Hindlimb muscle (tissue), 1 donor: ENCODE measurements at places on chromosomes 1 and 21.

DNA sequence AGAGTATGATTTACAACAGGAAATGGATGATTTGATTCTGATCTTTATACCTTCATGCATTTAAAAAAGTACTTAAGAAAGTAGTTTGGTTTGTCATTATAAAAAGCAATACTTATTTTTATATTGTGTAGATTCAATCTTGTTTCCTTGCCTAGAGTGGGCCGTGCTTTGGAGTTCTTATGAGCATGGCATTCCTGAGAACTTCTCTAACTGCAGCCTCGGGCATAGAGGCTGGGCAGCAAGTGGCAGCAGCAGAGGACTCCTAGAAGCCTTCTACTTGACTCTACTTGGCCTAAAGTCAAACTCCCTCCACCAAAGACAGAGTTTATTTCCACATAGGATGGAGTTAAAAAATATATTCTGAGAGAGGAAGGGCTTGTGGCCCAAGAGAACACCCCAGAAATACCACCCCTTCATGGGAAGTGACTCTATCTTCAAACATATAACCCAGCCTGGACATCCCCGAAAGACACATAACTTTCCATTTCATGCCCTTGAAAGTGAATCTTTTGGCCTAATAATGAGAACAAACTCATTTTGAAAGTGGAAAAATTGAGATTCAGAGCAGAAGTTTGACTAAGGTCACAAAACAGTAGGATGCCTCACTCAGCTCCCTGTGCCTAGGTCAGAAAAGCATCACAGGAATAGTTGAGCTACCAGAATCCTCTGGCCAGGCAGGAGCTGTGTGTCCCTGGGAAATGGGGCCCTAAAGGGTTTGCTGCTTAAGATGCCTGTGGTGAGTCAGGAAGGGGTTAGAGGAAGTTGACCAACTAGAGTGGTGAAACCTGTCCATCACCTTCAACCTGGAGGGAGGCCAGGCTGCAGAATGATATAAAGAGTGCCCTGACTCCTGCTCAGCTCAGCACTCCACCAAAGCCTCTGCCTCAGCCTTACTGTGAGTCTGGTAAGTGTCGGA is at the start of gene IVL:
Gene IVL (plus strand): TSS at position 861 of the 916 bp plus-strand sequence. CDS start 1,252 bp downstream, outside the sequence.
- DNase-seq: no peak

GRCh38 chr1:92784021-92784638 is 778 bp downstream of the EVI5 start:
- DNase-seq: peak; percentile 66

GRCh38 chr1:12467570-12468286 is 150.3 kb downstream of the DHRS3 start:
- DNase-seq: no peak

DNA sequence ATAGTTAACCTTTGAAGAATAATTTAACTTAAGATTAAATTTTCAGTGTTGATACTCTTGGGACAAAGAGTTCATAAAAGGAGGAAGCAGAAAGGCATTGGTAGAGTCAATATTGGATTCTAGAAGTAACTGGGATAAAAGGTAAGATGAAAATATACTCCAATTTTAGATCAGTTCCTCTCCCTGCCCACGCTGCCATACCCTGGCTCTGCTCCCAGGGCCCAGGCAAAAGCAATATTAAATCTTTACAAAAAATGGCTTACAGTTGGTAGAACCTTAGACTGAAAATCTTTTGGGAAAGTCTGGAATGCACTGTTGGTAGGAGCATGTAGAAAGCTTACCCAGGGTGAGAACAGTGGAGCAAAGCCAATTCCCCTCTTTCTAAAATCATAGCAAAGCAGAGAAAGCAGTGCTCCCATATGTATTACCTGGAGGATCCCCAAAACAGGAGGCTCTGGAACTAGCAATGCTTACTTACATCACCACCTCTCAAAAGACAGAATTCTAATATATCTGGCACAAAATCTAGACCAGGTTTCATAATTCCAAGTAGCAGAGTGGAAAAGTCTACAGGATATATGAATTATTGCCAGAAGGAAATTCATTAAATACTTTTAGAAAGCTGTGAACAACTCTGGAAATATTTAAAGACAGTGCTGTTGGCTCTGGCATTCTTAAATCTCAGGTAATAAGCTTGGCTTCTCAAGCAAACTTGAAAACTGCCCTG is 24.5 kb downstream of the KIAA0319L start:
- DNase-seq: peak; percentile 11

DNA sequence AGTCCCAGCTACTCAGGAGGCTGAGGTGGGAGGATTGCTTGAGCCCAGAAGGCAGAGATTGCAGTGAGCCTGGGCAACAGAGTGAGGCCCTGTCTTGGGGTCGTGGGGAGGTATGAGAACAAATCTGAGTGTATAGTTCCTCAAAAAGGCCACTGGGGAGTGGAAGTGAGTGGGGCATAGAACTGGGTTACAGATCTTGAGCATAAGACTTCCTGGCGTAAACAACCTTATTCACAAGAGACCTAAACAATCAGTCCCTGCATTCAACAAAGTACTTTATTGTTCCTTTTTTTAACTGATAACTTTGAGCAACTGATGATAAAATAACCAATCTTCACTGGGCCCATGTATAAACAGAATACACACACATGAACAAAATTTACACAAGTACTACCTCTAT is 72.7 kb upstream of the MUTYH start:
- DNase-seq: no peak

DNA sequence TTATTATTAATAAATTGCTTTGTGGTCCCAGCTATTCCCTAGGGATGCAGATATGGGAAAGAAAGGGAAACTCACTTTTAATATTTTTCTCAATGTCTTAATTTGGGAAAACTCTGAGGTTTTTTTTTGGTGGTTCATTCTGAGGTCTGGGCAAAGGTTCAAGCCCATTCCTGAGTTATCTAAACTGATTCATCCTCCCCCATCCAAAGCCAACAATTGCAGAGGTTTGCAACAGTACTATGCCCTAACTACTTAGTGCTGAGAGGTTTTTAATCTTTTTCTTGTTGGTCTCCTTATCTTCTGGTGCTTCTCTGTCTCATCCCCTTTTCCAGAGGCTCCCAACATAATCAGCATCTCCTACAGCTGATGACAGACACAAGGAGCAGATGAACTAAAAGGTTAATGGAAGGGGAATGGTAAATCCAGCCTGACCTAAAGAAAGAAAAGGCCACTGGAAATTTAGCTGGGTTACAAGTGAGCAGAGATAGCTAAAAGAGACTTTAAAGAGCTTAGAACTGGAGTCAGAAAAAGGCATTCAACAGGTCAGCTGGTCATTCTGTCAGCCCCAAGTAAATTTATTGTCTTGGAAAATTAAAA is 390.4 kb downstream of the TGFB2 start:
- no peak for DNase-seq

DNA sequence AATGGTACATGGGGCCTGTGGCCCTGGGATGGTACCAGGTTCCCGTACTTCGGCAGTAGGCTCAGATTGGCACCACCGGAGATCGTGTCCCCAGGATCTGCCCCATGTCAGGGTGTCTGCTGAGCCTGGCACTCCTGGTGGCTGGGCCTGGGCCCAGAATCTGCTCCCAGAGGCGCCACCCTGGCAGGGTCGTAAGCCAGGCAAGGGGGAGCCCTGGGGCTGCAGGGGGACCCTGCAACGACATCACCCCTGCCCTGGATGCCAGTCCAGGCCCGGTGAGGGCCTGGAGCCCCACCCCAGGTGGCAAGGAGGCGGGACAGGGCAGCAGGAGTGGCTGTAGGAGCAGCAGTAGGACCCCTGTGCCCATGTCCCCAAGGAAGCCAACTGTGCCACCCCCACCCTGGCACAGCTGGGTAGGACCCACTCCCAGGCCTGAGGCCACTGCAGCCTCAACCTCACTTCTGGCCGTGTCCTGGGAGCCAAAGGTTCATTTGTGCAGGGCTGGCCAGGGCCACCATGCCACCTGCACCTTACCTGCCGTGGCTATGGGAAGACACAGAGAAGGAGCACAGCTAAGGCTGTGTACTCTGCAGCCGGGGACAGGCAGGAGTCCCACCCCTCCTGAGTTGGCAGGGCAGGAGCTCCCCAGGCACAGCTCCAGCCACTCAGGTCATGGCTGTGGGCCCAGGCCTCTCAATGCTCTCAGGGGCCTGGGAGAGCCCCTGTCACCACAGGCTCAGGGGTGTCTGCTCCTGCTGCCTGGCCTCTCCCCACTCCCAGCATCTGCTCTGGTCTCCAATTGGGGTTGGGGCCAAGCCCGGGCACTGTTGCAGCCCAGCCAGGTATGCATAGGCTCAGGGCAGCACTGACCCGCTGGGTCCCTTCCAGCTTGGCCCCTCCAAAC is 141.7 kb downstream of the EIF4G3 start:
- DNase-seq: no peak

DNA sequence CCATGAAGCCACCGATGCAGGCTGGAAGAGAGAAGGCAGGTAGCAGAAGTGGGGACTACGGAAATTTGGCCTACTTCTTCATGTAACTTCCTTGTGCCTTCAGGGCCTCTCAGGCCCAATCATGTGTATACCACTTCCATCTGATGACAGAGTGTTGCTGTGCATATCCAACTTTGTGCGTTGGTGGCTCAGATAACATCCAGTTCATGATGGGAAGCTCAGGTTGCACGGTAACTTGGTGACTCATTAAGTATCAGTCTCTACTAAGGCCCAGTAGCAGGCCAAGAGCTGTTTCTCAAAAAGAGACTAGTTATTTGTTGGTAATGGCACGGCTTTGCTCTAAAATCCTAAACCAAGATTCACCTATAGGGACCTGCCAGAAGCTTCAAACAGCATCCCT is 117.6 kb downstream of the LTN1 start:
- DNase-seq: no peak

DNA sequence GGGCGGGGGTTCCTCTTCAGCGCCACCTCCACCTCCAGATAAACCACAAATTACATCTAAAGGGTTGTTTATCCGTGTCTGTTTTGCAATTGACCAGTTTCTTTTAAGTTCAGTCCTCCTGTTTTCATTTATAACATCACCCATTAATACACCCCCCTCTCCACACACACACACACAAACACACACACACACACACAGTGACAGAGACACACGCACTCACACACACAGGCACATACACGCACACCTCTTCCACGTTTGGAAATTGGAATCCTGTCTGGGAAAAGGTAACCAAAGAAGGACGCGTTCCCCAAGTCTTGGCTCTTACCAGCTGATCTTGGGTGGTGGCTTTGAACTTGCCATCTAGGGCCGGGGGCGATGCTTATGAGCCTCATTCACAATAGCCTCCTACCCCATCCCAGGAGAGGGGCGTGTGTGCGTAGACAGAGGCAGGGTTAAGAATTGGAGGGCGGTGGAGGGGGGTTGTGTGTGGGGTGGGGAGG is 442 bp upstream of the CSMD2 start:
- DNase-seq: no peak

GRCh38 chr1:68384321-68384813 is 65.4 kb downstream of the RPE65 start:
- DNase-seq: no peak

DNA sequence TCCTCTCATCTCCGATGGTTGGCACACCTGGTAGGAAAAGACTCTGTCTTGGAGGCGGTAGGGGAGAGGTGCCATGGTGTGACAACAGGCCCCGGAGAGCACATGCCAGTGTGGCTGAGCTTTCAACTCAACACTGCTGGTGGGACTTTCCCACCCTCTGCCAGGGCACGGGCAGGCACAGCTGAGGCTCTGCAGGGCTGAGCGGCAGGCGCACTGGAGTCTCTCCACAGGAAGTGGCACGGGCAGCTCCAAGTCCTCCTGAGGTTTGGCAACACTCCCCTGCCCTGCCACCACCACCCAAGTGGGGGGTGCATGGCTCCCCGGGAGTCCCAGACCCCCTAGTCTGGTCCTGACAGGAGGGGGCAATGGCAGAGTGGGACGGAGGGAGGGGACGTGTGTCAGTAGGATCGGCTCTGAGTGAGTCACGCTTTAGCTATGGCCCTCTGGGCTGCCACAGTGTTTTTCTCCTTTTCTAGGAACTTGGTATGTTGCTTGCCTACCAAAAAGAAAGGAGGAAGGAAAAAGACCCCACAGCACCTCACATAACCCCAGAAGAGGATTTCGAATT is 27.3 kb upstream of the EVA1B start:
- no peak for DNase-seq

- no peak for DNase-seq
Measured at GRCh38 chr1:17060306-17060749, 6.5 kb upstream of the SDHB start.

- no peak for DNase-seq
Measured at GRCh38 chr1:107862064-107862463, 102.9 kb downstream of the VAV3 start.

DNA sequence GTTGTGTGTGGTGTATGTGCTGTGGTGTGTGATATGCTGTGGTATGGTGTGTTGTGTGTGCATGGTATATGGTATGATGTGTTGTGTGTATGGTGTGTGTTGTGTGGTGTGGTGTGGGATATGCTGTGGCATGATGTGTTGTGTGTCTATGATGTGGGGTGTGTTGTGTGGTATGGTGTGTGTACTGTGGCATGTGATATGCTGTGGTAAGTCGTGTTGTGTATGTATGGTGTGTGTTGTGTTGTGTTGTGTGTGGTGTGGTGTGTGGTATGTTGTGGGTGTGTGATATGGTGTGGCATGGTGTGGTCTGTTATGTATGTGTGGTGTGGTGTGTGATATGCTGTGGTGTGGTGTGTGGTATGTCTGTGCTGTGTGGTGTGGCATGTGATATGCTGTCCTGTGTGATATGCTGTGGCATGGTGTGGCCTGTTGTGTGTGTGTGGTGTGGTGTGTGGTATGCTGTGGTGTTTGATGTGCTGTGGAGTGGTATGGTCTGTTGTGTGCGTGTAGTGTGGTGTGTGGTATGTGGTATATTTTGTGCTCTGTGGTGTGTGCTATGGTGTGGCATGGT is 318.0 kb downstream of the PTPRU start:
- no peak for DNase-seq

DNA sequence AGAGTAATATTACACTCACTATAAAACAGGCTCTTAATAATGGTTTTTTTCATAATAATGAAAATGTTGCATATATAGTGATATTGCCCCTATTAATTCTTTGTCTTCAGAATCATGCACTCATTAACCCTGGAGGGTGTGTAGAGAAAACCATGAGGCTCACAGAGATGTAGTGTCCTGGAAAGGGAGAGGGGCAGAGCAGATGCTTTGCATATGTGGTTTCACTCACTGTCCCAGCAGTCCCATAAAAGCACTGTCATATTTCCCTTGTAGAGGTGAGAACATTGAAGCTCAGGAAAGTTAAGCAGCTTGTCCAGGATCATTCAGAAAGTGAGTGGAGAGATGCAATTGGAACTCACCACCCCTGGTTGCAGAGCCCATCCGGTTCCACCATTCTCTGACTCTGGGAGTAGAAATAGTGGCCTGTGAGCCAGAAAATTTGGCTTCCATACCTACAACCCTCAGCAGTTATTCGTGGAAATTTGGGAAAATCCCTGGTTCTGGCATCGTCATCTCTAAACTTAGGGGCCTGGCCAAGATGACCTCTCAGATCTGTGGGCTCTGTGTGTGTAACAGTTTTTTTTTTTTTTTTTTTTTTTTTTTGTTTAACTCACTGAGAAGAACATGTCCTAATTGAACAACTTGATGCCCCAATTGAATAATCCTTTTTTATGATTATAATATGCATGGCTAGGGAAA is 86.4 kb downstream of the RGL1 start:
- no peak for DNase-seq

- no peak for DNase-seq
Measured at GRCh38 chr1:182384387-182384960, 7.1 kb downstream of the GLUL start.

GRCh38 chr1:78292361-78292760 is 198.4 kb upstream of the PTGFR start:
- DNase-seq: peak; percentile 19

- DNase-seq: no peak
Measured at GRCh38 chr1:2591581-2592261, 5.1 kb downstream of the PRXL2B start.
